Retina (tissue), 1 donor: ENCODE measurements at places on chromosomes 7 and 10.

DNA sequence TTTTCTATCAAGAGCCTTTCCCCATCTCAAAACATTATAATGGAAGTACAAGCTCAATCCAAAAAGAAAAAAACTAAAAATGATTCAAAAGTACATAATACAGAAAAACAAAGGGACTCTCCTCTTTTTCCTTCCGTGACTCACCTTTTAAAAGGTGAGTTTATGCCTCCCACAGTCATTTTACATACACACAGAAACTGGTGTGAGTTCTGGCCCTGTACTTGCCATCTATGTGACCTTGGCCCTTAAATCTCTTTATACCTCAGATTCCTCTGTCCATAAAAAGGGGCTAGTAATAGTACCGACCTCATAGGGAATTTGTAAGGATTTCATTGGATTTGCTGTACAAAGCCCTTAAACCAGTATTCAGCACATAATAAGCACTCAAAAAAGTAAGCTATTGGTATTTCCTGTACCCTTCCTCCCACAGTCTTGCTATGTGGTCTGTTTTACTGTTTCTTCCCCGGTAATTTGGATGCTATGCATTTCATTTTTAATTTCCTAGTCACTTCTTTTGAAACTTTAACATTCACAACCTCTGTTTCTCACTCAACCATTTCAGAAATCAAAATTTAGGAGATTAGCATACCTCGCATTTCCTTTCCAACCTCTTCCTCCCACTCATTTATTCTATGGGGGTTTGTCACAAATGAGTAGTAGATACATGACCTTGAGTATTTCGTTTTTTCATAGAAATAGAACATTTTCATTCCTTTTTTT is 39.0 kb downstream of the STK17A start:
- no peak for DNase-seq

DNA sequence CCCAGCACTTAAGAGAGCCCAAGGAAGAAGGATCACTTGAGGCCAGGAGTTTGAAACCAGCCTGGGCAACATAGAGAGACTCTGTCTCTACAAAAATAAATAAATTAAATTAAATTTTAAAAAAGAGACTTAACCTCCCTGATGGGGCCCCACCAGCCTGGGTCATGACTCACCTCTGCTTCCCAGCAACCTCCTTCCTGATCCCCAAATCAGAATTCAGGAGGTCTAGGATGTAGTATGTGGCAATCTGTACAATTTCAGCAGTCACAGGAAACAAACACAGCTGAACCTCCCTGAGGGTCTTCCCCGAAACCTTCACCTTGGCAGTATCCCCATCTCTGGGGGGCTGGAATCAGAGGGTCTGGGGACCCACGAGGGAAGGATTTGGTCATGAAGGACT is 9.7 kb upstream of the PPP1R35 start:
- DNase-seq: no peak

DNA sequence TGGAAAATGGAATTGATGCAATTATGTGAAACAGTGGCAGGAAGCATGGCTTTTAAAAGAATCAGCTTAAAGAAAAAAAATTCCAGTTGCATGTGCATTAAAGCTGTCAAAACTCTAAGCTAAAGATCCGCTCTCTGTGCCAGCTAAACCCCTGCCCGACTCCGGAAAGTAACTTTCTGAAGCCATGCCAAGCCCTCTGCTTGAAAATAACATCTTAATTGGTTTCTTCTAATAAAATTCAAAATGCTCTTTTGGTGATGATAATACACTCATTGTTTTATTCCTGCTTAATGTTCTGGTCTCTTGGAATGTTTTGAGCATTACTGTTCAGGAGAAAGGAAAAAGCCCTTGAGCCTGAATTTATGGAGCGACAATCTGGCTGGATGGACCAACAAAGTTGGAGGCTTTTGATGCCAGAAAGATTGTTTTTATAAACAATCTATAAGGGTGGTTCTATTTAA is 11.7 kb downstream of the SEMA3C start:
- no peak for DNase-seq

GRCh38 chr10:126465771-126466170 is 77.5 kb upstream of the ADAM12 start:
- no peak for DNase-seq

GRCh38 chr7:65429642-65430343 is 56.1 kb downstream of the ZNF92 start:
- DNase-seq: no peak

DNA sequence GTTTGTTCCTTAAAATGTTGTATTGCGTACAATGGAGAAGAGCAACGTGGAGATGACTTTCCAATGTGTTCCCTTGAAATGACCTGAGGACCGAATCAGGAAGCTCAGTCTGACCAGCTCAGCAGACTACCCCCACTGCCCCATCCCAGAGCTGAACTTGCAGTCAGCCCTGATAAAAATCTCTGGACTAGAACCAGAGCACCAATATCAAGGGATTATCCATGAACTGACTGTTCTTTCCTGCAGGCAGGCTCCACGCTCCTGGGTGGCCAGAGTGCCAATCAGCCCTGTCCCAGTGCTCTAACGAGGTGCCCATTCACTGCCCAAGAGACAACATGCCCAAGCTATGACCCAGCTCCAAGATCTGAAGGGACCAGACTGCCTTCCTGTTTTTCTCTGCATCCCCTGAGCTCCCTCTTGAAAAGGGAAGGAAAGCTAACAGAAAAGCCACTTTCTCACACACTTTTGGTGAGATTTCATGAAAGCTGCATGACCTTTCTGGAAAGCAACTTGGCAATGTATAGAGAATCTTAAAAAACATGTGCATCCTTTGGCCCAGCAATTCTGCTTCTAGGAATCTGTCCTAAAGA is 130.2 kb downstream of the KCNMA1 start:
- DNase-seq: no peak

DNA sequence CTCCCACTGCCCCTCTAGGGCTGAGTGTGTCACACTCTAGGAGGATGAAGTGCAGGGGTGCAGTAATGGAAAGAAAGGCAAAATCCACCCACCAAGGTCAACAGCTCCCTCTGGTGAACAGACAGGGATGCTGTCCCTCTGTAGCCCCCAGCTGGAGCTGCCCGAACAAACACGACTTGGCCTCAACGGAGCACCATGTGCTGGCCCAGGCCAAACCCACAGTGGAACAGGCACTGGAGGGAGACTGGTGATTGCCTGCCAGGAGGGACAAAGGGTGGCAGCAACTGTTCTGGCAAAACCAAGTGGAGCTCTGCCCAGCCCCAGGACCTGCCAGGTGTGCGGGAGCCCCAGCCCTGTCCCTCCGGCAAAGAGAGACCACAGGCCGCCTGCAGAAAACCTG is 20.7 kb downstream of the PDIA4 start:
- DNase-seq: no peak

GRCh38 chr7:138799336-138800000 is 1.5 kb upstream of the ATP6V0A4 start:
- DNase-seq: no peak
